ENCODE measurements at places on chromosomes 5 and 9. TPM values are rescaled to one million over a fixed set of nuclear protein-coding genes. Genes with fewer than 3 reads are reported as not detected.

- no peak for DNase-seq
Observed at GRCh38 chr5:134526483-134527155, 1.1 kb downstream of the JADE2 start.

DNA sequence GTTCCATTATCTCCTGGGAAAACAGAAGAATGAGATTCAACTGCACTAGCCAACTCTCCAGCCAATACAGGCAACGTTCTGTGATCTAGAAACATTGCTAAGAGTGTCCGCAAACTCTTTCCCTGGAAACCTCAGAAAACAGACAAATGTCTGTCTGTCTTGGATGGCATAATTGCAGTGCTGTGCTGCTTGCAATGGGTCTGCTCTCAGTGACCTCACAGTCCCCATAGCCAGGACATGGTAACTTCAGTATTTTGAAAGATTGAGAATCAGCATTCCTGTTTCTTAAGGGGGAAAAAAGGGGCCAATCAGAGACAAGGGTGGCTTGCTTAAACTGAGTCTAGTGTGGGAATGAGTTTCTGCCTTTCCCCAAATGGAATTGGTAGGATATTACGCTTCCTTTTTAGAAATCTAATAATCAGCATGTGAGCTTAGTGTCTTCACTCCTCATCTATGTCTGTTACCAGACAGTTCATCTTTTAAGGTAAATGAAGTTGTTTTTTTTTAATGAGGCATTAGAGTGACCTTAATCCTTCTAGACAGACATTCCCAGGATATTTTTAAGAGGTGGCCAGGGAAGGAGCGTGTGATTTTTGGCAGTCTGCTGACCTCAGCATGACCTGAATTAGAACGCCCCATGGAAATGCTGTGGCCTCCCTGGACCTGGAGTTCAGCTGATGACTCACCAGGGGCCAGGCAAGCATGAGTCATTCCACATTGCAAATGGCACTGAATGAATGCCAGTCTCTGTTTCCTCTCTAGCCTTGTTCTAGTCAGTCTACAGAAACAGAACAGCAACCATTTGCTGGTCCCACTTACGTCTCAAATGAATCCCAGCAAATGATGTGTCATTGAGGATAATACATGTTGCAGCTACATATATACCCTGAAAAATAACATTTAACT lies 210.2 kb upstream of the ACTBL2 start:
- DNase-seq: no peak

GRCh38 chr9:19901586-19901985 lies 112.7 kb upstream of the SLC24A2 start:
- no peak for DNase-seq

GRCh38 chr5:134874831-134875655 lies 872 bp downstream of the TXNDC15 start:
- no peak for DNase-seq

BAAT gene
- total RNA-seq: not detected

GRCh38 chr9:117723986-117724625 lies 19.9 kb downstream of the TLR4 start:
- DNase-seq: no peak

ANKRD20A1 gene
- total RNA-seq: 18.2 TPM

MYMK gene
- total RNA-seq: not detected

CSF2 gene
- not detected for total RNA-seq

SMIM33 gene
- total RNA-seq: not detected

GRCh38 chr5:114362977-114363761 lies 1.3 kb downstream of the KCNN2 start:
- DNase-seq: no peak

DNA sequence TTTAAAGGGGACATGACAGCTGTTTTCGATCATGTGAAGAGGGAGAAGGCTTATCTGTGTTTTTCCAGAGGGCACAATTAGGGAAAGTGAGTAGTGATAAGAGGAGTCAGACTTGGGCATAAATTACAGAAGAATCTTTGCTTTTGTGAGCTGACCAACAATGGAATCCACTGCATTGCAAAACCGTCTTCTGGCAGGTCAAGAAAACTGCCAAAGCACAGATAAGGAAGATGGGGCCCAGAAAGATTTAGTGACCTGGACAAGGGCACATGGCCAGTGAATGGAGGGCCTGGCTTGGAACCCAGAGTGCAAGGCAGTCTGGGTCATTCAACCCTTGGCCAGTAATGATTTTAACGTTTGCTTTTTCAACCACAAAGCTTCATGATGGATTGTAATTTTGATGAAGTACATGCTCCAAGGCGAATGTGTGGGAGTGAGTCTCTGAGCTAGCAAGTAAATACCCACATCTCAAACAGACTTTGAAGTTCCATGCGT lies 153.2 kb upstream of the MAST4 start:
- DNase-seq: no peak

DNA sequence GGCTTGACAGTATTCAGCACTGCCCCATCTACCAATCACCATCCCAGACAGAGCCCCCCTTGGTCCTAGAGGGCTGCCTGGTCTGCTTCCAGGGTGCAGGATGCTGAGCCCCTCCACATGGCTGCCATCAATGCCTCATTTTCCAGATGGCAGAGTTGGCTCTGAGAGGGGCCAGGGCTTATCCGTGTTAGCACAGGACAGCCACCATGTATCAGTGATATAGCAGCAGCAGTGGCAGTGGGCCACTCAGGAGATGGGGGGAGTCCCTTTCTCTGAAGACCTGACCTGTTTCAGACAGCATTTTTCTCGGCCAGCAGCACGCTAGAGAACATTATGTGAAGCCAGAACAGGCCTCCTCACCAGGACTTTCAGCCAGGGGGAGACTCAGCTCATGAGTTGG lies 1.6 kb upstream of the SMIM32 start:
- DNase-seq: no peak

- DNase-seq: no peak
Observed at GRCh38 chr5:135997673-135998335, 31.0 kb upstream of the TGFBI start.

DNA sequence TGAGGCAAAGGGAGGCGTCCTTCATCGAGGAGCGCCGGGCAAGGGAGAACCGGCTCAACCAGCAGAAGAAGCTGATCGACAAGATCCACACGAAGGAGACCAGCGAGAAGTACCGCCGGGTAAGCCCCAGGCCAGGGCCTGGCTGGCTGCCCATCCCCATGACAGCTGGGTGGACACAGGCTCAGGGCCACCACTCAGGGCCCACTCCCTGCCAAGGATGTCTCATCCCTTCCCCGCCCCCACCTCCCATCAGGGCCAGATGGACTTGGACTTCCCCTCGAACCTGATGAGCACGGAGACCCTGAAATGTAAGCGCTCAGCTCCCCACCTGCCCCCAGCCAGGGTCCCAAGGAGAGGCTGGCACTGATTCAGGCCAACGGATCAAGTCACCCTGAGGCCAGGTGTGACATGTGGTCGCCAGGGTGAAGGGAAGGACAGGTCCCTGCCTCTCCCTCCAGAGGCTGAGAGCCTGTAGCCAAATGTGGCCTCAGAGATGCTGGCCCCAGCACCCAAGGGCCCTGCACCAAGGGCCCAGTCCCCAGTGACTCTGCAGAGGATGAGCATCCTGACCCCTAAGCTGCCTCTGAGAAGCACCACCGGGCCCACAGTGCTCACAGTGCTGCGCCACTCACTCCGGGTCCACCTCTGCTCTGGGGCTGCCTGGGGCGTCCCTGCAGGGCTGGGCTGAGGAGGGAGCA lies 3.1 kb upstream of the RABL6 start:
- DNase-seq: peak; percentile 83

ADAMTS2 gene
- 17.4 TPM for total RNA-seq

SLC4A9 gene
- total RNA-seq: 0.25 TPM

DNA sequence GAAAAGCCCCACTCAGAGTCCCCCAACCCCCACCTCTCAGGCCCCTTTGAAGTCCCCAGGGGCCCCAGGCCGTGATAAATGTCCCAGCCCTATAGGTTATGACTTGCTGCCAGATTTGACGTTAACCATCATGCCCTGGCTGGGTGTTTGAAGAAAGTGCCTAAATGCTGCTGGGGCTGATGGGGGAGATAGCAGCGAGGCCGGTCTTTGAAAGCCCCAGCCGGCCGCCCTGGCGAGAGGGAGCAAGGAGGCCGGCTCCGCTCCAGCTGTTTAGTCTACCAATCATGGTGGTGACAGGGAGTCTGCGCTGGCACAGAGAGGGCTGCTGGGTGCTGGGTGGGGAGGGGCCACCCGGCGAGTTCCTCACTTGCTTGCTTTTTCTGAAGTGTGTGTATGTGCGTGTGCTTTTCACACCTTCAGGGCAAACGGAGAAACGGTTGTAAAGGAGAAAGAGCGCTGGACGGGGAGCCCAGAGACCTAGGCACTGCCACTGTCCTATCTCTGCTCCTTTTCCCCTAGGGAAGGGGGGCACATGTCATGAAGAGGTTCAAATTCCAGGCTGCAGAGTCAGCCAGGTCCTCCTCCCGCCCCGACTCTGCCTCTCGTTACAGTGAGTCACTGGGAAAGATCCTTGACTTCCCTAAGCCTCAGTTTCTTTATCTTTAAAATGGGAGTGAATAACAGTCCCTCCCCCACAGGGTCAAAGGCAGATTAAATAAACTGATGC lies 126.1 kb upstream of the HAND1 start:
- no peak for DNase-seq

GRCh38 chr5:172004824-172005237 lies 1.6 kb downstream of the FBXW11 start:
- DNase-seq: no peak

BTNL8 gene
- total RNA-seq: not detected

DNA sequence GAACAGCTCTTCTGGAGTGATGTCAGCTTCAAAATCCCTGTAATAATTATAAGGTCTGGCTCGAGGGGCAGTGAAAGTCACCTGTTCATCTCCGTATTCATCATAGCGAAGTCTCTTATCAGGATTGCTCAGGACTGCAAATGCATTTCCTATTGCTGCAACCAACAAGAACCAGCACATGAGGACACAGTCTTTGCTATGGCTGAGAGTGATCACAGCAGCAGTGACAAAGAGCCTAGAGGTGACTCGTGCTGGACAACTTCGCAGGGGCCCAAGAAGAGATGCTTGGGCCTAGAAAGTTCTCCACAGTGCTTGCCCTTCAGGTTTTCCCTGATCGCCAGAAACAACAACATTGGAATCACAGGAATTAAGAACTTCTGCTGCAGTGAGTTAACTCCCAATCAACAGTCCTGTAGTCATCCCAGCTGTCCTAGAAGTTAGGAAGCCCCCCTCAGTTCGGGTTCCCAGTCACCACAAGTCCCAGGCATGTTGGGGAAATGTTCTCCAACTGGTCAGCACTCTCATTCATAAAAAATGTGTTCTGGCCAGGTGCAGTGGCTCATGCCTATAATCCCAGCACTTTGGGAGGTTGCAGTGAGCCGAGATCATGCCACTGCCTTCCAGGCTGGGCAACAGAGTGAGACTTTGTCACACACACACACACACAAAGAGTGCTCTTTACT lies 13.0 kb downstream of the DNAJC18 start:
- DNase-seq: no peak

DNA sequence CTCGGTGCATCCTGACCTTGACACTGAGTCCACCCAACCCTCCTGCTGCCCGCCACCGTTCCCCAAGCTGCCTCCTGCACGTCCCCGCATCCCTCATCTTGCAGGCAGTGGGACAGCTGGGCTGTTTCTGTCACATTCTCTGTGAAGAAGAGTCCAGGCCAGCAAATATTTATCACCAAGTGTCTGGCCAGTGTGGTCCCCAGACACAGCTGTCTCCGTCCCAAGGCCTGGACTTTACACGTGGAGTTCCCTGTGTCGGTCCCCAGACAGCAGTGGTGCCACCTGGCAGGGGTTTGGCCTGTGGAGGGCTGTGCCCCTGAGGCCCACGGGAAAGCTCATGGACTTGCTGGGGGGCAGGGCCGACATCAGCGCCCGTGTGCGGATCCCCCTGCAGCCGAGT lies 9.2 kb upstream of the SLC12A7 start:
- no peak for DNase-seq

- DNase-seq: no peak
Observed at GRCh38 chr5:157486861-157487260, 26.8 kb downstream of the NIPAL4 start.

- DNase-seq: no peak
Observed at GRCh38 chr9:97740848-97741821, 44.0 kb upstream of the XPA start.

DNA sequence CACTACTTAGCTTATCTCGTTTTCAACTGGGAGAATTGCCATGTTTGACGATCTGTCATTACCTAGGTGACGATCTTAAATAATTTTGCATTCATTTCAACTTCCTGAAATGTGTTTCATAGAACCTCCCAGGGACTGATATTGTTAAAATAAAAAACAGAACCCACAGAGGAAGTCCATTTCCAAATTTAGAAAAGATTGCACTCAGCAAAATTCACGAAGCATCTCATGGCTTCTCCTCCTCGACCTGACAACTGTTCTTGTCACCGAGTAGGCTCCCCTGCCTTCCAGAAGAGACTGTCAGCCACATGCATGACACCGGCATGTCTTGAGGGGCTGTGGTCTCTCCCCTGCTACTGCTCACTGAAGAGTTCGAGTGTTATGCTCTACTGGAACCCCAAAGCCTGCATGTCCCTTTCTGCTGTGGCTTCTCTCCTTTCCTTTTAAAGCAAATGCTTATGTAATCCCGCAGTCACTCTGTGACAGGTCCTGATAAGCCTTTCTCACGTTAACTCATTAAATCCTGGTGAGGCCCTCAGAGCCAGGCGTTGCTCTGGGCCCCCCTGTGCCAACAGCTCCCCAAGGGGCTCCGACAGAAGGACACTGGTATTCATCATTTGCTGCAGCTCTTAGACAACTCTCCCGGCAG lies 26.8 kb upstream of the ANKRD33B start:
- DNase-seq: no peak

DNA sequence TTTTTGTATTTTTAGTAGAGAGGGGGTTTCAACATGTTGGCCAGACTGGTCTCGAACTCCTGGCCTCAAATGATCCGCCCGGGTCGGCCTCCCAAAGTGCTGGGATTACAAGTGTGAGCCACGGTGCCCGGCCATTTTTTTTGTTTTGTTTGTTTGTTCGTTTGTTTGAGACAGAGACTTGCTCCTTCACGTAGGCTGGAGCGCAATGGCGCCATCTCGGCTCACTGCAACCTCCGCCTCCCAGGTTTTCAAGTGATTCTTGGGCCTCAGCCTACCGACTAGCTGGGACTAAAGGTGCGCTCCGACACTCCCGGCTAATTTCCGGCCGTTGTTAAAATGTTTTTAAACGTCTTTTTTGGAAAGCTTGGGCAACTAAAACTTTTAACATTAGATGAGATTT lies 54.0 kb downstream of the SHOC1 start:
- no peak for DNase-seq

GRCh38 chr9:13734601-13735000 lies 455.1 kb upstream of the MPDZ start:
- no peak for DNase-seq

DNA sequence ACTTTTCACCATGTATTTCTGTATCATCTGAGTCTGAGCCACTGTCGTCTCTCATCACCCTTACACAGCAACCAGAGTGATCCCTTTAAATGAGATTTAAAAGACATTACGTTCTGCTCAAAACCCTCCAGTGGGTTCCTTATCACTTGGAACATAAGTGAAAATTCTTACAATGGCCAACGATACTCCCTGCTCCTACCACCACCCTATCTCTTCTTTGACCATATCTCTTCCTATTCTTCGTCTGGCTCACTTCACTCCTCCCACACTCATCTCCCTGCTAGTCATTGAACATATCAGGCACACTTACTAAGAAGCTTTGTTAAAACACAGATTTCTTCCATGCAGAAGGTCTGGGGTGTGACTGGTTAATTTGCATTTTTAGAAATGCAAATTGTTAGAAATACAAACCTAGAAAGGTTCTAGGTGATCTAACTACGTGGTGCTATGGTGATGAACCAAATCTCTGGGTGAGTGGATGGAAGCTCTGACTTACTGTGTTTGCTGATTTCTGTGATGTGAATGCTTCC lies 166.6 kb upstream of the CD180 start:
- no peak for DNase-seq

ZNF782 gene
- 16.9 TPM for total RNA-seq

Measured in vagina (tissue), 2 donors.